ENCODE measurements at places on chromosomes 13 and 19. TPM values are rescaled to one million over a fixed set of nuclear protein-coding genes. Genes with fewer than 3 reads are reported as not detected.

DNA sequence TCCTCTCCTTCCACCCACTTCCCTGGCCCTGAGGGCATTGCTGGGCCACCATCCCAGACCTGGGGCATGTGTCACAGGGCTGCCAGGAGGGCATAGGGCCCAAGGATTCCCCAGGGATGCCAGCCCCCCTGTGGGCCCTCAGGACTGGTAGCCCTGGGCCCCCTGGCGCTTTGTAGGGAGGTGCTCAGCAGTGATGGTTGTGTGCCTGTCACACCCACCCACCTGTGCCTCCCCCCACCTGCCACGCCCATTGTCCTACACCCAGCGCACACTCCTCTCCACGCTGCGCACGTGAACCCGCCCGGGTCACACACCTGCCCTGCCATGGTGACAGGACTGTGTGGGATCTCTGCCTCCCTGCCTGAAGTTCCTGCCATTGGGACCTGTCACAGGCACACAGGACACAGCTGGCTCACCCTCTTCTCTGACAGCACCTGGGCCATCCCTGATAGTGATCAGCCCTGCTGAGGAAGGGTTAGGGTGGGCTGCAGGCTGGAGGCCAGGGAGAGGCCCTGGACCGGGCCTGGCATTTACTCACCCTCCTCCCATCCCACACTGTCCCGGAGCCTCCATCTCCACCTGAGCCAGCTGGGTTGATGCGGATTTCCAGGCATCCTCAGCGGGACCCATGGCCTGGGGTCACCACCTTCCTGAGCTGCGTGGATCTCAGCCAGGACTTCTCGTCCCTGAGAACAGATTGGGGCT lies 23.9 kb downstream of the WTIP start:
- no peak for DNase-seq

DNA sequence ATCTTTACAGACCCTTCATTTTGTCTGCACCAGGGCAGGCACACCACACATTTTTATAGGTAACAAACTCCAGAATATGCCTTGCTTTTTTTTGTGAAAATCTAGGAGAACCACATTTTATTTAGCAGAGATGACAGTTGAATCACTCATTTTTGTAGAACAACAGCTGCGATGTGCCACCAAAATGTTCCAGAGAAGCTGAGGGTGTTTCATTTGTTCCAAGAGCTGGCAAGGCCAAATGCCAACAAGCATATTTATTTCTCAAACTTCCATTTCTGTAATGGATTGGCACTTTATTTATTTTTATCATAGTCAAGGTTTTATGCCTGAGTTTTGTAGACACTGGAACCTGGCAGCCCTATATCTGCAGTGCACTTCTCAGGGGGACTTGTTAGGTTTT lies 10.4 kb downstream of the OLFM4 start:
- DNase-seq = no peak

DNA sequence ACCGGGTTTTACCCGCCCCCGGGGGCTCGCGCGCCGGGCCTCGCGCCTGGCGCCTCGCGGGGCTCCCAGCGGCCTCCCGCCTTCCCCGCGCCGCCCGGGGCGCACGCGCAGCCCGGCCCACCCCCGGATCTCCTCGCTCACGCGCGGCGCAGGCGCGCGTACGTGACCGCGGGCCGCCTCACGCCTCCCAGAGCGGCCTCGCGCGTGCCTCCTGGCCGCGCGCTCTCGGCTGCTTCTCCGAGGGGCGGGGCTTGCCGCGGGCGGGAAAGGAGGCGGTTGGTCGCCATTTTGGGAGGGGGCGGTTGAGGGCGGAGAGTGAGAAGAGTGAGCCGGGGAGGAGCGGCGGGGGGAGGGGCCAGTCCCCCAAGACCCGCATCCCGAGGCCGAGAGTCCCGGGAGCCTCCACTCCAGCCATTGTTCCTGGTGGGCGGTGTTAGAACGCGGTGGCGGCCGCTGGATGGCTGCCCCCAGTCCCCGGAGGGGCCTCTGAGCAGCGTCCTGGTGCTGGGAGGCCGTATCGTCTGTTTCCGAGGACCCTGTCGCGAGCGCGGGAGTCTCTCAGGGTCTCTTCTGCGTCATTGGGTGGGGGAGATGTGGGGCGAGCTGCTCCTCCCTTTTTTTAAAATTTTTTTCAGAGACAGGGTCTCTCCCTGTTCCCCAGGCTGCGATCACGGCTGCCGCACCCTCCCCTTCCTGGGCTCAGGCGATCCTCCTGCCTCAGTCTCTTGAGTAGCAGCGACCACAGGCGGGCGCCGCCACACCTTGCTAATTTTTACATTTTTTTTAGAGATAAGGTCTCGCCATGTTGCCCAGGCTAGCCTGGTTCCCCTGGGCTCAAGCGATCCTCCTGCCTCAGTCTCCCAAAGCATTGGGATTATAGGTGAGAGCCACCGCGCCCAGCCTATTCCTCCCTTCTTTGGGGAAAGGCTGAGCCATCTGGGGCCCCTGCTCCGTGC lies at the start of gene ZNF541:
ZNF541 (minus strand) TSS at position 78 of the 956 bp plus-strand sequence. CDS start 17,292 bp downstream, outside the sequence.
- peak; percentile 17 for DNase-seq

DNA sequence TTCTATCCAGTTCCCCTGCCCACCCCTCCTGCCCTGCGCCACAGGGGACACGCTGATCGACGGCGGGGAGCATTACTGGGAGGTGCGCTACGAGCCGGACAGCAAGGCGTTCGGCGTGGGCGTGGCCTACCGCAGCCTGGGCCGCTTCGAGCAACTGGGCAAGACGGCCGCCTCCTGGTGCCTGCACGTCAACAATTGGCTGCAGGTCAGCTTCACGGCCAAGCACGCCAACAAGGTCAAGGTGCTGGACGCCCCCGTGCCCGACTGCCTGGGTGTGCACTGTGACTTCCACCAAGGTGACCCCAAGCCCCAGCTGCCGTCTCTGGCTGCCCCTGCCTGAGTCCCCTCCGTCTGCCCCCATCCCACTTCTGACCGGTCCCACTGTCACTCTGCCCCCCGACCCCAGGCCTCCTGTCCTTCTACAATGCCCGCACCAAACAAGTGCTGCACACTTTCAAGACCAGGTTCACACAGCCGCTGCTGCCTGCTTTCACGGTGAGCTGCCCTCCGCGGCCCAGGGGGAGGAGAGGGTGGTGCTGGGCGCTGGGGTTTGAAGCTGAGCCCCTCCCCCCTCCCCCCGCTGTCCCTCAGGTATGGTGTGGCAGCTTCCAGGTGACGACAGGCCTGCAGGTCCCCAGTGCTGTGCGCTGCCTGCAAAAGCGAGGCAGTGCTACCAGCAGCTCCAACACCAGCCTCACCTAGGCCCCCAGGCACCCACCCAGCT lies 15.5 kb downstream of the STAP2 start:
- DNase-seq = no peak

GRCh38 chr19:2482354-2483038 lies 6.6 kb downstream of the GADD45B start:
- DNase-seq = no peak

Gene ZNF121
- 24.2 TPM for total RNA-seq

Gene GPR32
- not detected for total RNA-seq
